Melanocyte of skin (primary cell): ENCODE measurements at places on chromosomes 5 and 9. TPM values are rescaled to one million over a fixed set of nuclear protein-coding genes. Genes with fewer than 3 reads are reported as not detected.

The SPEF2 gene
- 3.3 and 3.7 TPM in 2 replicates for total RNA-seq

The HDHD3 gene
- total RNA-seq = 17.9 and 23.6 TPM in 2 replicates

The TLR4 gene
- total RNA-seq = 28.7 and 43.7 TPM in 2 replicates

The MTX3 gene
- total RNA-seq = 11.3 and 17.3 TPM in 2 replicates

The ELAVL2 gene
- 0.15 TPM in 1 of 2 replicates, not detected in the other for total RNA-seq

The AFF4 gene
- 88.8 and 93.4 TPM in 2 replicates for total RNA-seq

The BARHL1 gene
- total RNA-seq = not detected in 2 replicates

The CYLC2 gene
- total RNA-seq = not detected in 2 replicates

The GGTA1 gene
- total RNA-seq = not detected in 2 replicates
